ENCODE measurements at places on chromosomes 11 and 22. TPM values are rescaled to one million over a fixed set of nuclear protein-coding genes. Genes with fewer than 3 reads are reported as not detected.
A peak's percentile ranks its signal among the peaks of the same experiment; 100 is the strongest.

DNAJB7 gene
- total RNA-seq = not detected

DNA sequence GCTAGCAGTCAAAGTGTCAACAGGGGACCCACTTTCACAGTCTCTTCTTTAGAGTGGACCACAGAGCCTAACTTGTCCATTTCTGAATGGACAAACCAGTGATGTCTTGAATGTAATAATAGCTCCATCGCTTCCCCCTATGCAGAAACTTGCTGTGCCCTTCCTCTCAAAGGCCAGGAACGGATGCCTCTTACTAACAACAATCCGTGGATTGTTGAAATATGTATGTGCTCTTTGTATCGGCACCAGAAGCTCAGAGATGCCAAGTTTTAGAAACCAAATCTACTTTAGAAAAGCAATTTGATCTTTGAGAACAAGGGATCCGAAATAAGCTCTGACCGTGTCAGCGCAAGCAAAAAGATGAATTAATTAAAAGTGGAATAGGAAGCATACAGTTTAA lies 259.5 kb upstream of the POU2AF2 start:
- DNase-seq = no peak

EMID1 gene
- total RNA-seq = not detected

- no peak for DNase-seq
Observed at GRCh38 chr11:10459029-10459970, 4.2 kb downstream of the AMPD3 start.

DNA sequence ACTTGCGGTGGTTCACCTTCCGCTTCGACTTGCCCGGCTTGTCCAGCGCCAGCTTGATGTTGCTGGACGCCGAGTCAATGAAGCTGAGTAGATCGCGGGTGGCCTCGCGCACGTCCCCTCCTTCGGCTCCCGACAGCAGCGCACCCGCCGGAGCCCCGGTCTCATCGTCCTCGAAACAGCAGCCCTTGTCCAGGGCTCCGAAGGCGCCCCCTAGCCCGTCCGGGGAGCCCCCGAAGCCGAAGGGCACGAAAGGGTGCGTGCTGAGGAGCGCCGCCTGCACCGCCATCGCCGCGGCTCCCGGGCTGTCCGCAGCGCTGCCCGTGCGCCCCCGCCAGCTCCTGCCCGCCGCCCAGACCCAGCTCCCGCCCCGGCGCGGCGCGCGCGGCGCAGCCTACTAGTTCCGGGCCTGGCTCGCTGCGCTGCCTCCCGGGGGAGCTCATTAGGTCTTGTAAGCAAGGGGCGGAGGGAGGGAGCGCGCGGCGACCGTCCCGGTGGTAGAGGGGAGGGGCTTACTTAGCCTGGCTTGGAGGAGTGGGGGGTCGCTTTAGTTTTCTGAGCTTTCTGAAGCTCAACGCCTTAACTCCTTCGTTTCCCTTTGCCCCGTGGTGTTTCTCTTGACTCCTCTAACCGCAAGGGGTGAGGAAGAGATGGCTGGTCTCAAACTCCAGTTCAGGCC lies at the start of gene FAM181B:
Gene FAM181B (minus strand): TSS at position 421 of the 676 bp plus-strand sequence. CDS start 135 bp downstream, at position 286.
- DNase-seq = peak; percentile 27

RIMBP3B gene
- total RNA-seq = 0.02 TPM
